ENCODE measurements at places on chromosomes 6 and 20.

DNA sequence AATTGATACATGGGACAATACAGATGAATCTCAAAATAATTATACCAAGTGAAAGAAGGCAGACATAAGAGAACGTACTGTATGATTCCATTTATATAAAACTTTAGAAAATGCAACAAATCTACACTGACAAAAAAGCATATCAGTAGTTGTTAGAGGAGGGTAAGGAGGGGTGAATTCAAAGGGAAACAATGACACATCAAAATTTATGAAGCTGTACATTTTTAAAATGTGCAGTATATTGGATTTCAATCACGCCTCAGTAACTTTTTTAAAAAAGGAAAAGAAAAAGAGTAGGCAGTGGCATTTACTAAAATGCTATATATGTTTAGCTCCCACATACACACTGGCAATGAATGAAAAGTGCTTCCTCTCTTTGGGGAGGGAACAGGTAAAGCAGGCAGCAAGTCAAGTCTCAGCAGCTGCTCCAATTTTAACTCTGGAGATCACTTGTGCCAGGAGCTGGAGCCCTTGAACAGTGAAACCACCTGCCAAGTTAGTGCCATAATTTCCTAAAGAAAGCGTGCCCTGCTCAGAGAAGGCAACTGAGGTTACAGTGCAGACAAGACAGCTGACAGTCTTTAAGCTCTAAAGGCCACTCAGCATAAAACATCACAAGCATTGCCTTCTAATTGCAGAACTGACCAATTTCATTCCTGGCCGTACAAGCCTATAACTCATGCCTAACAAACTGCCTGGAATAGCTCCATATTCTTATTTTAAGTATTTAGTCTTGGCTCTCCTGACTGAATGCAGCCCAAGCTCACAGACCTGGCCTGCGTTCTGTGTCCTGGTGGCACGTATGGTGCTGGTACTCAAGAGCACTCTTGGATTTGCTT, 10.9 kb downstream of the FKBP1A start:
- no peak for DNase-seq

DNA sequence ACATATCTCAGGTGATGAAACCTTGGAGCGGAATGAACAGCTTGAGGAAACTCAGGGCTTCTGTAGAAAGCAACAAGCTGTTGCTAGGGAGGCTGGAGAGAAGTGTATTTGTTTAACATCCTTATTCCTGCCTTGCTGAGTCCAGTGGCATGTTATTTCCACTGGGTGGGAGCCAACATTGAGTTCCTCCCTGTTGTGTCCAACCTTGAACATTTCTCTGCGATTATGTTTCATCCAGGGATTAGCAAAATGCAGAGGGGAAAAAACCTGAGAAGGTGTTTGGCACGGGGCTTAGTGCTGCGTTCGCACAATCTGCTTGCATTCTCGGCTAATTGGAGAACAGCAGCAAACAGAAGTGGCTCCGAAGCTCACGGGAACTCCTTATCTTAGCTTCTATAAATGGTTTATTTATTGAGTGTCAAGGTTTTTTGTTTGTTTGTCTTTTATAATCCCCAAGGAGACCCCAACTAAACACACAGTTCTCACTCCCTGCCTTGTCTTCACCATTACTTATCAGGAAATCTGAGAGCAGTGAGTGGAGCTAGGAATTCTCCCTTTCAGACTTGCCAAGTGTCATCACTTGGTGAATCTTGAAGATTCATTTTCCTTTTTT, 412.8 kb downstream of the CDC5L start:
- DNase-seq: no peak

DNA sequence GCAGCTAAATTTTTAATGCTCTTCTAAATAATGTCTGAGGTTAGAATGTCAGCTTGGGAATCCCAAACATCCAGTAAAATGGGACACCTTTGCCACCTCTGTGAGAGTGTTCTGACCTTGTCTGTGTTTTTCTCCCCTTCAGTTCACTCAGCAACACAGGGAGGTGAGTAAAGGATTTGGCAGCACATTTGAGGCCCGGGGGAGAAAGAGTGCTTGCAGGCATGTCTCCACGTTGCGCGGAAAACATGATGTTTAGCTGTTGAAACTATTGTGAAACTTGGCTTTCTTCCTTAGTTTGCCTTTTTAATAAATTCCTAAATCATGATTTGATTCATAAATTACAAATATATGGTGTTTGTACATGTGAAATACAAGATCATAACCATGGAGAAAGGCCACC, 707.8 kb upstream of the FLRT3 start:
- DNase-seq: no peak

DNA sequence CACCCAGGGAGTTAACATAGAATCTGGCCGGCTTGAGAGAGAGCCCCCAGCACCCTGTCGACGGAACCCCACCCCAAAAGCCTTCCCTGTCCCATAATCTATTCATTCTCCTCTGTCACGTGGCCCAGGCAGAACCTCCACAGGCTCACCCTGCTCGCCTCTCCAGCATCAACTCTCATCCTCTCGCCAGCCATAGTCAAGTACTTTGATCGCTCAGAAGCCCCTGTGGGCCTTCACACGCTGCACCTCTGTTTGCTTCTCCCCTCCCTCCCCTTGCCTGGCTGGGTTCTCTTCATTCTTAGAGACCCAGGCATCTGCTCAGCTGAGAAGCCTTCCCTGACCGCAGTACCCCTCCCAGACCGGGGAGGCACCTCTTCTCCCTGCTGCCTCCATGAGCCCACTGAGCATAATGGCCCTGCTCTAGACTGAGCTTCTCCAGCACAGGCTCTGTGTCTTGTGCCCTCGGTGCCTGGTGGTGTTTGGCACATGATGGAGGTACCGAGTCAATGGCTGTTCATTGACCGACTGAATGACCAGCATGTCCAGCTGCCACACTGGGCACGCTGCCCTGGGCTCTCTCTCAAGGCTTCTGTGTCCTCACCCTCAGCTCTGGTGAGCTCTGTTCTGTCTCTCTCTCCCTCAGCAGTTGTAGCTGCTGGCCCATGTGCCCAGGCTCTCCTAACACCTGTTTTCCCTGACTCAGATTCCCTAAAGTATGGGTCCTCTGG, 33.7 kb downstream of the PKIG start:
- no peak for DNase-seq

- DNase-seq: no peak
These were observed 24.5 kb upstream of the PTCHD4 start for GRCh38 chr6:48135323-48136084.

- DNase-seq: no peak
These were observed 30.4 kb downstream of the GPLD1 start for GRCh38 chr6:24458941-24459340.

- DNase-seq: no peak
These were observed 25.1 kb downstream of the FKBP1C start for GRCh38 chr6:63236398-63236817.

DNA sequence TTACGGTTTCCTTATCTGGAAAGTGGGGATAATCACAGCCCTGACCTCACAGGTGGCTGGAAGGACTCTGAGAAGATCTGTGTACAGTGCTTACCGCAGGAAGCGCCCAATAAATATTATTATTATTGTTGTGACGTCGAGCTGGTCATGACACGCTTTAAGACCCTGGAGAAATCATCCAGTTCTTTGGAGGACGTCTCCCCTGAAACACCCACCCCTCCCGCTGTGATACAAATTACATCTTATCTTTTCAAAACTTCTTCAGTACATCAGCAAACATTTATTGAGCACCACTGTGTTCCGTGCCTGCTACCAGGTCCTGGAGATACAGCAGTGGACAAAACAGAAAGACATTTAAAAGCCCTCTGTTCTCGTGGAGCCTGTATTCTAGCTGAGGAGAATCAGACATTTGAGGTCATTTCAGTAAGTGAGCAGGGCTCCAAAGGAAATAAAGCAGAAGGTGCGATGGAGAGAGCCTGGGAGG, 118.7 kb downstream of the CEBPB start:
- DNase-seq: no peak

DNA sequence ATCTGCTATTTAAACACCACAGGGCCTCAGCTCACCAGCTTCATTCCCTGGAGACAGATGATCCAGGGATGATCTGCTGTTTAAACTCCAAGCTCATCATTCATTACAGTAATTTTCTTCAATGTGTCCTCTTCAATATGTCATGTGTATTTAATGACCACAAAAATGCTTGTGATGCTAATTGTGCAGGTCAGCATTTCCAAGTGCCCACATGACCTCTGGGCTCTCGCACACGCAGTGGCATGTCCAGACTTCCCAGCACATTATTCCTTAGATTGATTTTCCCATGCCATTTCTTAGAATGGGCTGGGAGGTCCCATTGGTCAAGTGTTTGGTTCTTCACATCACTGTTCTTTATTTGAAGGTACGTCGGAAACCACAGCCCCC, 434.4 kb downstream of the HAO1 start:
- peak; percentile 87 for DNase-seq

DNA sequence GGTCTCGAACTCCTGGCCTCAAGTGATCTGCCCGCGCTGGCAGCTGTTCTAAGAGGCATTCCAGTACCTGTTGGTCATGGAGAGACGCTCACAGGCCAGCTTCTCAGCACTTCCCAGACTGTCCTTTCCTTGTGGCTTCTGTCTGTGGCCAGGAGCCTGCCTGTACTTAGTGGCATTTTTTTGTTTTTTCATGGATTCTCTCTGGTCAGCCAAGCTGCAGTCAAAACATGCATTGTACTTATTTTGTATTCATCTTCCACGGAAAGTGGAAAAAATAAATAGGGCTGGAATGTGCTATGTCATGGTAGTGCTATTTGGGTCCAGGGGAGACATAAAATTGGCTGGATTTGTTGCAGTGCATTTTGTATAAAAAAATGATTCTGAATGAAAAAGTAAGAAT, 29.1 kb downstream of the ZDHHC14 start:
- DNase-seq: no peak

- DNase-seq: no peak
These were observed 159.7 kb downstream of the RNASET2 start for GRCh38 chr6:166796610-166797009.

- no peak for DNase-seq
These were observed 104.0 kb upstream of the CARMIL1 start for GRCh38 chr6:25175196-25175595.

DNA sequence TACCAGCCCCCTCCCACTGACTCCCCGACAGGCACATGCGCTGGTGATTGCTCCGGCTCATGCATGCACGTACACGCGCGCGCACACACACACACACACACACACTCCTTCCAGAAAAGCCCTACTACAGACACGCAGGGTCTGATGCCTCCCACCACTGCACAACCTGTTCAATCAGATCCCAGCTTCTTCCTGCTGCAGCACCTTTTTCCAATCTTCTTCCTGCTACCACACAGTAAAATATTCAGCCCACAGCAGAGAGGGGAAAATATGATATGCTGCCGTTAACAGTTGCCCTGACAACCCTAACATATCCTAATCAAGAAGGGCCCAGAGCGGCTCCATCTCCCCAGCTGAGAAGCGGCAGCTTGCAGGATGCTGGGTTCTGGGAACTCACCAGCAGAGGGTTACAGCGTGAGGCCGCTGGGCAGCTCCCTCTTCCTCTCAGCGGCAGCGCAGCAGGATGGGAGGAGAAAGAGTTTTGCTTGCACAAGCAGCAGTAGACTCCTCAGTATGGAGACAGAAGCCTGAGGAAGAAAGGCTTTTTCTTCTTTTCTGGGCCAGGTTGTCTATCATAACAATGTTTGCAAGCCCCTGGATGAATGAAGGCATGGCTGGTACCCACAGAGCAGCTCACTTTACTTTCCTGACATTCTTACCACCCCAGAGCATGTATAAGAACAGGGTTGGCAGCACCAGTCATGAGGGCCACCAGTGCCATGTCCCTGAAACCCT, 23.9 kb downstream of the MAP7 start:
- DNase-seq: peak; percentile 85

- DNase-seq: no peak
These were observed 146.9 kb downstream of the KHDC1L start for GRCh38 chr6:73078333-73078862.

Data from NCI-H146 (cell line).